Mammary epithelial cell (primary cell): ENCODE measurements at places on chromosomes 7 and 10. TPM values are rescaled to one million over a fixed set of nuclear protein-coding genes. Genes with fewer than 3 reads are reported as not detected.

KLF14 gene
- not detected in 2 replicates for total RNA-seq

ATOH7 gene
- total RNA-seq, result not detected

CPA1 gene
- 0.67 TPM for total RNA-seq

CPA5 gene
- 0.86 TPM in 1 of 2 replicates, not detected in the other for total RNA-seq

HPSE2 gene
- total RNA-seq, result not detected in 2 replicates

UPK3B gene
- 3.9 and 4.0 TPM in 2 replicates for total RNA-seq

C7orf25 gene
- total RNA-seq, result 7.0 TPM

VPS37D gene
- total RNA-seq, result 3.7 TPM

ZNF479 gene
- total RNA-seq, result not detected in 2 replicates

ACSM6 gene
- not detected for total RNA-seq

C10orf88 gene
- 12.3 and 13.5 TPM in 2 replicates for total RNA-seq

PPP1R3C gene
- total RNA-seq, result 0.49 and 0.61 TPM in 2 replicates

PAX4 gene
- total RNA-seq, result not detected in 2 replicates

SRGN gene
- total RNA-seq, result 0.45 and 0.92 TPM in 2 replicates
